ENCODE measurements at places on chromosomes 6 and 20. TPM values are rescaled to one million over a fixed set of nuclear protein-coding genes. Genes with fewer than 3 reads are reported as not detected.

TENT5A gene
- 23.7 TPM for total RNA-seq

KHDC1 gene
- total RNA-seq: 0.13 TPM

PDYN gene
- total RNA-seq: not detected

PROKR2 gene
- total RNA-seq: not detected

PNLDC1 gene
- total RNA-seq: 0.51 TPM

CYP24A1 gene
- total RNA-seq: not detected

APOM gene
- total RNA-seq: 1.7 TPM

GTF2H4 gene
- 11.2 TPM for total RNA-seq

OR2B6 gene
- total RNA-seq: not detected

TAB2 gene
- 47.1 TPM for total RNA-seq

PPIL6 gene
- 1.5 TPM for total RNA-seq

MYBL2 gene
- total RNA-seq: 0.19 TPM

GMDS gene
- 15.9 TPM for total RNA-seq

TREM1 gene
- 0.49 TPM for total RNA-seq

TRIM31 gene
- total RNA-seq: not detected

RFX6 gene
- not detected for total RNA-seq

RAET1G gene
- total RNA-seq: 5.5 TPM

MUC22 gene
- not detected for total RNA-seq

SOX18 gene
- 2.8 TPM for total RNA-seq

Data from lower leg skin (tissue), 4 donors.